ENCODE measurements at places on chromosomes 7 and 10.
A peak's percentile ranks its signal among the peaks of the same experiment; 100 is the strongest.

DNA sequence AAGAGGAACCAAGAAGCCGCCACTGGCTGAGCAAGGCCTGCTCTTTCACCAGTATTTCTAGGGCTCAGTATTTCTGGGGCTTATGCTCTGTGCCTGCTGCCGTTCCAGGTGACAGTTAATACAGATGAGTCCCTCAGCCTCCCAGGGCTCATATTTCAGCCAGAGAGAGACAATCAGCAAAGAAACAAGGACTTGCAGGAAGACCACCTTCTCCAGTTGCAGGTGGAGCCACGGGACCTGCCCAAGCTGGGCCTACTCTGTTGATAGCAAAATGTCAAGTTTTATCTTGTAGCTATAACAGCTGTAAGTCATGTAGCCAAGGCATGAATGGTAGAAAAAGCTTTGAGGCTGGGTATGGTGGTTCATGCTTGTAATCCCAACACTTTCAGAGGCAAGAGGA, 42.7 kb downstream of the NPTX2 start:
- no peak for DNase-seq

- DNase-seq = no peak
These were observed 10.9 kb downstream of the MGAM start for GRCh38 chr7:142006577-142006976.

- peak; percentile 68 for DNase-seq
These were observed 122.8 kb downstream of the UBE2H start for GRCh38 chr7:129829737-129830631.

GRCh38 chr7:117686311-117686935, 186.8 kb downstream of the CTTNBP2 start:
- DNase-seq = no peak

GRCh38 chr7:82167558-82168314, 275.8 kb downstream of the CACNA2D1 start:
- no peak for DNase-seq

DNA sequence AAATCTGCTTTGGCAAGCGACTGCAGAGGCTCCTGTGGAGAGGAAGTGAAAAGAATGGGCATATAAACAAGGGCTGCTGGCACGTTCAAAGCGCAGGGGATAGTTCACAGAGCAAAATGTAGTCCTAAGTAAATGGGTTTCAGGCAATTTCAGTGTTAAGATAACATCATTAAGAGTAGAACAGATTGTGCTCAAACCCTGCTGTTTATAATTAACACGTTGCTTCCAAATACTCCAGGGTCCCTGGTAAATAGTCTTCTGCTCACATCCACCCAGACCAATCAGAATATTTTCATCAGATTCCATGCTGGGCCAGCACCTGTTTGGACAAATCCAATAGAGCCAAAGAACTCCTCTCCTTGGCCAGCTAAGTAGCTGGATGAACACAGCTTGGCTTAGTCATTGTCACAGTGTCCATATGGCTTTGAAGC, 81.4 kb downstream of the ORC5 start:
- DNase-seq = no peak

DNA sequence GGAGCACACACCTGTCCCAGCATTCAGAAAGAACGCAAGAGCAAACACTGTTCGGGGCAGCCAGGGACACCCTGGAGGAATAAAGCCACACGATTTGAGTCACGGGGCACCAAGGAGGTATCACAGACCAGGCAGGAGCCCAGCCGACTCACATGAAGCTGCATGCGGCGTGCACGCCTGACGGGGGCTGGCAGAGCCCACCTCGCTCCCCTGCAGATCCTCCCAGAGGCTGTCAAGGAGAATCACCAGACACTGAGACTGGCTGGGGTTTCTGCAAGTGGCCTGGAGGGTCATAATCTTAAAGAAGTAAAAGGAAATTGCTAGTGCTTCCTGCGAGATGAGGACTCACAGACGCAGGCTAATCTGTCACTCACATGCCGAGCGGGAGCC, 61.6 kb downstream of the TCERG1L start:
- no peak for DNase-seq

DNA sequence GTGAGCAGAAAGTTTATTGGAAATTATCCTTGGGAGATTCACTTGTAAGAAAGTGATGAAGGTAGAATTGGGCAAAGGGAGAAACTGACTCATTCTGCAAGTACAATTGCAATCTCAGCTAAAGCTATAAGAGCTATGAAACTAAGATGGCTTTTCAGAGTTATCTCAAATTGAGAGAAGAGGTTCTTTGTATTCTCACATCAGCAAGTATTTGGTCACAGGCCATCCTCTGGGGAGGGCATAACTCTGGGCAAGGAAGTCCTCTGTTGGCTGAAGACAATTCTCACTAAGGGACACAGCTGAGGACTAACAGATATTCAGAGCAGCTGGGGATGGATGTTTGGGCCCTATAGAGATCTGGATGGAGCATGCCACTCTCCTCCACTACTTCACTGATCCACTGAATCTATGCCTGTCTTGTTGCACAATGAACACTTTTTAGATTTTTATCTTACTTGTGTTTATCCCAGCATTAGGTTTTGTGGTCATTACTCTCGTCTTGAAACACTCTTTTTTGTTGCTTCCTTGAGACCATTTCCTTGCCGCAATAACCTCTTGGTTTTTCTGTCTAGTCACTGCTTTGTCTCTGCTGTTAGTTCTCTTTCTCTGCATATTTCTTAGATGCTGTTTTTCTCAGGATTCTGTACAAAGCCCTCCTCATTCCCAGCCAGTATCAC, 115.1 kb downstream of the GNAI1 start:
- DNase-seq = no peak

GRCh38 chr7:78493401-78493800, 694.8 kb downstream of the PHTF2 start:
- DNase-seq = no peak

GRCh38 chr10:78772486-78772885, 296.3 kb upstream of the ZMIZ1 start:
- no peak for DNase-seq

DNA sequence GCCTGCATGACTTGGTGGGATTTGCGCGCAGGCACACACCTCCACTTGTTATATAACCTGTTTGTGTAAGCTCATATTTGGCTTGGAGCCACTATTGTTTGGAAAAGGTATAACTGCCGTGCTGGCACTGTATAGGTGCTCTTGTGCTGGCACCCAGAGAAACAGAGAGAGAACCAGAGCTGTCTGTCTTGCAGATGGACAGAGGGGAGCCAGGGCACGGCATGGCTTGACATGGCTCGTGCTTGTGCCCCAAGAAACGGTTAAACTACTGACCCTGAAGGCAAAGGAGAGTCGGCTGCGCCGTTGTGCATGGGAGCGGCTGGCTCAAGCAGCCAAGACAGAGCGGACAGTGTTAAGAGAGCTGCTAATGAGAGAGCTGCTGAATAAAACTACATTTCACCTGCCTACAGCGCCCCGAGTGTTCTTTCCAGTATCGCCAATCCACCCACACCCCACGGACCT, 23.2 kb downstream of the RAPGEF5 start:
- DNase-seq = no peak
